ENCODE measurements at places on chromosomes 6 and 20.

GRCh38 chr6:72559067-72559466 is 62.8 kb upstream of the KCNQ5 start:
- no peak for DNase-seq

GRCh38 chr6:165755583-165755982 is 92.5 kb upstream of the PDE10A start:
- no peak for DNase-seq

DNA sequence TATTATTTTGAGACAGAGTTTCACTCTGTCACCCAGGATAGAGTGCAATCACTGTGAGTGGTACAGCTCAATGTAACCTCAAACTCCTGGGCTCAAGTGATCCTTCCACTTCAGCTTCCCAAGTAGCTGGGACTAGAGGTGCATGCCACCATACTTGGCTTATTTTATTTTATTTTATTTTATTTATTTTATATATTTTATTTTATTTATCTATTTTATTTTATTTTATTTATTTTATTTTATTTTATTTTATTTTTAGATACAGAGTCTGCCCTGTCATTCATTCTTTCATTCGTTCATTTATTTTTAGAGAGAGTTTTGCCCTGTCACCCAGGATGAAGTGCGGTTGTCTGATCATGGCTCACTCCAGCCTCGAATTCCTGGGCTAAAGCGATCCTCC is 35.5 kb downstream of the ATG5 start:
- DNase-seq = no peak

DNA sequence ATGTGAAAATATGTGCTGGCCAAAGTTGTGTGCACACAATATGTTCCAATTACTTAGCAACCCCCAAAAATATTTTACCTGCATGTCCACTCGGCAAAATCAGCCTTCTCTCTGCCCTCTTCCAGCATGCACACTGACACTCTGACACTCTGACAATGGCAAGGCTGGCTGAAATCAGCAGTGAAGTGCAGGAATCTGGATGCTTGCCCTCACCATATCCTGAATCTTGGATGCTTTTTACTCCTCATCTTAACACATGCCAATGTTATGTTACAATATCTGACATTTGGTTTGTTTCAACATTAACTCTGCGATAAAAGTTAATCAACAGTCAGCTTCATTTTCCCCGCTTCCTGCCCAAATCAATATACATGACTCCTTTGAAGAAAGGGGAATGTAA is 203.2 kb downstream of the COL9A1 start:
- no peak for DNase-seq

GRCh38 chr6:42274898-42275297 is 57.2 kb upstream of the MRPS10 start:
- DNase-seq = no peak

- DNase-seq = no peak
Observed at GRCh38 chr6:14930366-14930989, 315.4 kb upstream of the JARID2 start.

- DNase-seq = no peak
Observed at GRCh38 chr20:64261138-64261537, 5.6 kb downstream of the PCMTD2 start.

DNA sequence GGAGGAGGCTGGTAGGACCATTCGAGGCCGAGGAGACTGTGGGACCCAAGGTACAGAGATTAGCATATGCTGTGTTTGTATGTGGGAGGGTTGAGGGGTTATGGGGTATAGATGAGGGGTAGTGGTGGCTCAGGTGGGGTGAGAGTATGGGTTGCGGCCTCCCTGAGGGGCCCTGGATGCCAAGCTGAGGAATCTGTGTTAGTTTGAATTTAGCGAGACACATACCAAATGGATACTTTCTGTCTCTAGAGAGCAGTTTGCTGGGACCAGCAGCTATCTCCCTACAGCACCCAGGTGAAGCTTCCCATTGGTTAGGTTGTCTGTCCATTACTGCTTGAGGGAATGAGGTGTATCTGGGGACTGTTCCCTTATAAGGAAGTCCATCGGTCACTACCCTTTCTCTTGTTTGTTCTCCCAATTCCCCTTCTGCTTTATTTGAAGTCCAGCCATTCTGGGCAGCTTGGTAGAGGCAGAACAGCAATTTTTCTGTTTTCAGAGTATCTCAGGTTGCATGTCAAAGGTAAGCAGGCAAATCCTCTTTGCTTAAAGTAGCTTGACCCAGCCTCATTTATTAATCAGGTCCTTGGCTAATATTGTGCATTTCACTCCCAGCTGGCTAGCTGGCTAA is 15.2 kb downstream of the CHMP4B start:
- DNase-seq = no peak

DNA sequence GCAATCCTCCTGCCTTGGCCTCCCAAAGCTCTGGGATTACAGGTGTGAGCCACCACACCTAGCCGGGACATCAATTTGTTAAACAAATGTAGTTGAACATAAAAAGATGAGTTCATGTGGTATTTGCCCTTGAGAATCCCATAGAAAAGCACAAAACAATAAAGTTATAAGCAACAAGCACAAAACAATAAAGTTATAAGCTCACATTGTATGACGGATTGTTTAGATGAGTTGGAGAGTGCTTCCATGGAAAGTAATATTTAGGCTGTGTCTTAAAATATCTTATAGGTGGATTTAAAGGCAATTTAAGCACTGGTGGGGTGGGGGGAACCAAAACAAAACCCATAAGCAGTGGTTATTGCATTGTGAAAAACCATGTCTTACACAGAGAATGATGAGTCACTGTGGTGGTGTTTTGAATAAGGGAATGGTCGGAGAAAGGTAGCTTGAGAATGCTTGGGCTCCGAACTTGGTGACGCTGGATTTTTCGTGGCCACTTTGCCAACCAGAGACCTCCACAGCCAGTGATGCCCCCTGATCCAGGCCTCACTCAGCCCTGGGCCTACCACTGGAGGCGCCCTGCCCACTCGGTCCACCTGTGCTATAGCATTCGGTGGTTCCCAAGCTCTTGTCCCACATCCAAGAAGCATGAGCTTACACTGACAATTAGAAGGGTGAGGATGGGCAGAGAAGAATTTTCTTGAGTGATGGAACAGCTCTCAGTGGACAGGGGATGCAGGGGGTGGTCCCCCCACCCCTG is 256.0 kb downstream of the CDKAL1 start:
- DNase-seq = no peak

- DNase-seq = no peak
Observed at GRCh38 chr6:136523196-136523595, 27.0 kb downstream of the MAP7 start.

DNA sequence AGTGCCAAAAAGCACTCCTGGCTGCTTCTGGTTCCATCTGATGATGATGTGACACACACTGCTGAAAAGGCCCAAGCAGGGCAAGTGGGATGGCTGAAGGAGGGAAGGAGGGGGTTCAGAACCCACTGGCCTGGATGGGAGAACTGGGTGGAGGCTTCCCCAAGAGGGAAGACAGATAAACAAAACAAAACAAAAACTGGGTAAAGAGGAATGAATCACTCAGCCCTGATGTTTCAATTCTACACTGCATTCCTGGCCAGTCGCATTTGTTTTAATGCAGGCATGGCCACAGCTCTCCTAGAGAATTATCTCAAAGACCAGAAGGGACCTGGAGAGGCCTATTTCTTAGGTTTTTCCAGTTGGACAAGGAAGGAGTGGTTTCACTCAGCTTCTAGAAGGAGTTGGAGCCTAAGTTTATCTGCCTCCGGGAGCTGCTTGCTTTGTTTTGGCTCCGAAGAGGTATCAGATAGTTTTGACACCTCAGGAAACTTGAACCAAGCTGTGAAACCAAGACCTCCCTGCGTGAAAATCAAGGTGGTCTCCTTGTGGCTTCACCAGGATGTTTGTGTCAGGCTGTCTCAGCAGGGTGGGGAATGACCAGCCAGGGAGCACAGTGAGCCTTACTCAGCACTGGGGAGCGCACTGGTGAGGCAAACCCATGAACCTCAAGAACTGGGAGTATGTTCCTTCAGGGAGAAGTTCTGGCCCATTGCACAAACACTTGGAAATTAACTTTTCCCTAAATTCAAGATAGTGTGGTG is 16.1 kb downstream of the TTPAL start:
- no peak for DNase-seq

- DNase-seq = no peak
Observed at GRCh38 chr6:16727996-16728395, 33.3 kb downstream of the ATXN1 start.

DNA sequence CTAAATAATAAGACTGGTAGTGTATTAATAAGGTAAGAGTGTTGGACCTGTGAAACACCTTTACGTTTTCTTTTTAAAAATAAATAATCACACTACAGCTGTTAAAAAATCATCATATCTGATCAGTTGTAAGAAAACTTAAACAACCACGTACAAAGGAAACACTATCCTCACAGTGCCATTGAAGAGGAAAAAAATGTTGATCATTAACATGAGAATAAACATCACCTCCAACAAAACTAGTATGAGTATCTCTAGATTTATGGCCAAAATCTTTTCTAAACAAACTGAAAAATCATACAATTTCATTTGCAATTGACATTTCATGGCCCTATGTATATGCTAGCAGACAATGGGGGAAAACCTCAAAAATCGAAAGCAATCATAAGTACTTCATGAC is 590 bp downstream of the EYS start:
- no peak for DNase-seq

DNA sequence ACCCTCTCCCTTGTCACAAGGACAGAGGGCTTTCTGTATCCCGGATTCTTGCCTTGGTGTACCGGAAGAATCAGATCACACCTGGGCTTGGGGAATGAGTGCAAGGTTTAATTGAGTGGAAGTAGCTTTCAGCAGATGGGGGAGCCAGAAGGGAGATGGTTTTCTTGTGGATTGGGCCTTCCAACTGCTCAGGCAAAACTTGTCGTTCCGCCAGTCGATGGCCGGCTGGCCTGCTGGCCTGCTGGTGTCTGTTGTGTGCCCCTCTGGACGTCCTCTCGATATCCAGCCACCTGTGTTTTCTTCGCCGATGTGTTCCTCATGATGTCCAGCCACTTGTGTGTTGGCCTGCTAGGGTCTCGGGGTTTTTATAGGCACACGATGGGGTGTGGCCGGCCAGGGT is 168.1 kb downstream of the CDKAL1 start:
- no peak for DNase-seq

- DNase-seq = no peak
Observed at GRCh38 chr6:79617518-79617941, 13.6 kb upstream of the SH3BGRL2 start.

GRCh38 chr6:44642349-44642748 is 254.8 kb downstream of the CDC5L start:
- no peak for DNase-seq

- no peak for DNase-seq
Observed at GRCh38 chr20:58877976-58878360, 25.5 kb downstream of the GNAS start.

DNA sequence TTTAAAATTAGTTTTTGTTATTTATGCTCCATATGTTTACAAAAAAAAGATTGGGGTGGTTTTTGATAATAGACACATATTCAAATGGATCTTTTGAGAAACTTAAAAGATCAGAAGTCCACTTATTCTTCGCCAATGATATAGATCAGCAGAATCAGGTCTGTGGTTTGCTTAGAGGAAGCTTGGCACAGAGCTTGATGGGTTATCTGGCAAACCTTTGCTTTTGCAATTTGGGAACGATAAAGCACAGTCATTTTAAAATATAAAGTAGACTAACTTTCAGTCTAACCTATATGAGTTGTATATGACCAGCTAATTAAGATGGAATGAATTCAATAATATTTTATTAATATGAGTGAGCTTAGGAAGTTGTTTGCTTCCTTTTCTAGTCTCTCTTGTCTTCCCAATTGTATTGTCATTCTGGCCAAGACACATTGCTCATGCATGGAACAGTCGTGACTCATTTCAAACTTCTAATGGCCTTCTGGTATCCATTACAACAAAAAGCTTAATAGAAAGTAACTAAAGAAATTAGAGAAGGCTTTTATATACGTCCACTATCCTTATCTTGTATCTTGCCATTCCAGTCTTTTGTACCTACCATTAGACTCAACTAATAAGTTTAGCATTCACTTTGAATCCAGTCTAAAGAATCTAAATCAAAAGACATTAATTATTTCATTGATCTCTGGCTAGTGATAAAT is 118.7 kb downstream of the TBX18 start:
- no peak for DNase-seq

GRCh38 chr6:56677559-56677958 is 34.9 kb upstream of the DST start:
- DNase-seq = no peak

DNA sequence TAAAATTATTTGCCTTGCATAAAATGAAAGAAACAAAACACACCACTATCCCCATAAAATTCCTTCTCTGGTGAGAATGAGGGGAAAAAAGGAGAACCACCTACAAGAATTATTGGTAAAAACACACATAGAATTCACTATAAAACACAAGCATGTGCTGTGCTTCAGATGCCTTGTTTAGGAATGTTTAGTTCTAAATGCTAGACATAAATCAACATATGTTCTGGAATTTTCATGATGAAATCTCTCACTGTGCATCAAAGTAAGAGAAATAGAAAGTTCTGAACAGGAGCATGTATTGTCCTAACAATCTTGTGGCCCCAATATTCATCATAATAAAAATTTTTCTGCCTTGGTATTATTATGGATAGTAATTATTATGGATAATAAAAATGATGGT is 111.0 kb downstream of the PLCB4 start:
- no peak for DNase-seq

- no peak for DNase-seq
Observed at GRCh38 chr20:38883081-38883980, 42.9 kb upstream of the FAM83D start.

DNA sequence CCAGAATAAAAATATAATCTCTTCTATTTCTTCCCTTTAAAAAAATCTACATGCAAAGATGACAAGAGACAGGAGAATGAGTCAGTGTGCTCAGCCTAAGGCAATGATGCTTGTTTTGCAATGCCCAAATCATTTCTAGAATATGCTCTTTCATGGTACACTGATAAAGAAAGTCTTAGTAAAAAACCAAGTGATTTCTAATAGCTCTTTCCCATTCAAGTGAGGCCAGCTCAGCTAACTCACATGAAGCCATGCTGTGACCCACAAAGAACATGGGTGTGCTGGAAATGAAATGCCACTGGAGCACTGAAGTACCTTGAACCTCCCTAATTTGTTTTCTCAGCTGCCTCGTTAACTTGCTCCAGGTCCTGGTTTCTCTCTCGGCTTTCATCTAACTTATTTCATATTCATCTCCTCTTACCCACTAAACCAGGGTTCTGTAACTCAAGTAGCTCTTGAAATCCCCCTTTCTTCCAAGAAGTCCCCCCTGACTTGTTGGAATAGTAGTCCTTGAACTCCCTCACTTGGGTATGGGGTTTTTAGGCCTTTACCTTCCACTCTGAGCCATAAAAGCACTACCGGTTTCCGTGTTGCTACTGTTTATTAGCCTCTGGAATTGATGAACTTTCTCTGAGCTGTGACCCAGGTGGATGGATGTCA is 92.7 kb downstream of the IRF4 start:
- no peak for DNase-seq

GRCh38 chr6:107550241-107550840 is 60.4 kb downstream of the SOBP start:
- no peak for DNase-seq

- DNase-seq = no peak
Observed at GRCh38 chr20:18886756-18887155, 73.2 kb downstream of the SCP2D1 start.
